ENCODE measurements at places on chromosomes 7 and 10. TPM values are rescaled to one million over a fixed set of nuclear protein-coding genes. Genes with fewer than 3 reads are reported as not detected.

- no peaks in the 10 kb centered on the region for H3K27me3 ChIP-seq
- H3K36me3 ChIP-seq = no peaks in the 10 kb centered on the region
- DNase-seq = no peak
- no peak overlapping the region for H3K4me3 ChIP-seq
- H3K4me1 ChIP-seq = no peaks in the 10 kb centered on the region
Measured at GRCh38 chr7:79770970-79771369, 317.5 kb upstream of the MAGI2 start.

DNA sequence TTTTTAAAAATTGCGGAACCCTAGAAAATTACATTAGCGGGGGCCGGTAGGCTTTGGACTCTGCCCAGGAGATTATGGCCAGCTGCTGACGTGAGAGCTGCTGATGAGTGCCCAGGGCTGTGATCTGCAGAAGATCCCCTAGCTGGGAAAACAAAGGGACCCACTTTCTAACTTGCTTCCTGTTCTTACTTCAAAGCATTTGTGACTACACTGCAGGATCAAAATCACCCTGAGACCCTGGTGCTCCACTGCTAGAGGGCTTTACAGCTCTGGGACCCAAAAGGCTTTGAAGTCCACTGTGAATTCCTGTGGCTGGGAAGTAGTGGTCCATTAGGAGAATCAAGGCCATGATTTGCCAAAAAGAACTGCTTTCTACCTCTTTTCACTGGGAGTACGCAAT is 499.4 kb upstream of the AKR1E2 start:
- no peaks in the 10 kb centered on the region for H3K27me3 ChIP-seq
- no peaks in the 10 kb centered on the region for H3K36me3 ChIP-seq
- H3K4me1 ChIP-seq = no peaks in the 10 kb centered on the region
- DNase-seq = no peak
- H3K27ac ChIP-seq = no peak overlapping the region

GRCh38 chr7:141960687-141961422 is 12.7 kb downstream of the TAS2R38 start:
- H3K27ac ChIP-seq = no peak overlapping the region
- no peak overlapping the region for H3K4me3 ChIP-seq
- H3K36me3 ChIP-seq = no peaks in the 10 kb centered on the region
- no peak for DNase-seq

CTTNBP2 gene
- 6.7 TPM for total RNA-seq

AKR1D1 gene
- not detected for total RNA-seq
